ENCODE measurements at places on chromosomes 6 and 20.

DNA sequence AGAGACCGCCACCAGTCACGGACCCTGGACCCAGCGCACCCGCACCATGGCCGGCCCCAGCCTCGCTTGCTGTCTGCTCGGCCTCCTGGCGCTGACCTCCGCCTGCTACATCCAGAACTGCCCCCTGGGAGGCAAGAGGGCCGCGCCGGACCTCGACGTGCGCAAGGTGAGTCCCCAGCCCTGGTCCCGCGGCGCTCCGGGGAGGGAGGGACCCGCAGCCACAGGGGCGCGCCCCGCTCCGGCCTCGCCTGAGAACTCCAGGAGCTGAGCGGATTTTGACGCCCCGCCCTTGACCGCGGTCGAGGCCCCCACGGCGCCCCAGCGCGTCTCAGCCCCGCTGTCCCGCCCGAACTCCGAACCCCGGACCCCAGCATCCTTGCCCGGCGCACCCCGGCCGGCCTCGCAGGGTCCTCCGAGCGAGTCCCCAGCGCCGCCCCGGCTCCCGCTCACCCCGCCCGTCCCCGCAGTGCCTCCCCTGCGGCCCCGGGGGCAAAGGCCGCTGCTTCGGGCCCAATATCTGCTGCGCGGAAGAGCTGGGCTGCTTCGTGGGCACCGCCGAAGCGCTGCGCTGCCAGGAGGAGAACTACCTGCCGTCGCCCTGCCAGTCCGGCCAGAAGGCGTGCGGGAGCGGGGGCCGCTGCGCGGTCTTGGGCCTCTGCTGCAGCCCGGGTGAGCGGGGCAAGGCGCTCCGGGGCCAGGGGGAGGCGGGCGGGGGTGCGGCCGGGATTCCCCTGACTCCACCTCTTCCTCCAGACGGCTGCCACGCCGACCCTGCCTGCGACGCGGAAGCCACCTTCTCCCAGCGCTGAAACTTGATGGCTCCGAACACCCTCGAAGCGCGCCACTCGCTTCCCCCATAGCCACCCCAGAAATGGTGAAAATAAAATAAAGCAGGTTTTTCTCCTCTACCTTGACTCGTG is at the start of gene OXT:
TSS of gene OXT (plus strand) at position 11 of the 920 bp plus-strand sequence. CDS start at position 47, 36 bp downstream.
- no peak for DNase-seq

- no peak for DNase-seq
These were observed 1.6 kb upstream of the QKI start for GRCh38 chr6:163412801-163413344.

- no peak for DNase-seq
These were observed 1.8 kb upstream of the SPEF1 start for GRCh38 chr20:3783068-3783489.

GRCh38 chr6:127843582-127843981 is 57.3 kb downstream of the THEMIS start:
- no peak for DNase-seq

DNA sequence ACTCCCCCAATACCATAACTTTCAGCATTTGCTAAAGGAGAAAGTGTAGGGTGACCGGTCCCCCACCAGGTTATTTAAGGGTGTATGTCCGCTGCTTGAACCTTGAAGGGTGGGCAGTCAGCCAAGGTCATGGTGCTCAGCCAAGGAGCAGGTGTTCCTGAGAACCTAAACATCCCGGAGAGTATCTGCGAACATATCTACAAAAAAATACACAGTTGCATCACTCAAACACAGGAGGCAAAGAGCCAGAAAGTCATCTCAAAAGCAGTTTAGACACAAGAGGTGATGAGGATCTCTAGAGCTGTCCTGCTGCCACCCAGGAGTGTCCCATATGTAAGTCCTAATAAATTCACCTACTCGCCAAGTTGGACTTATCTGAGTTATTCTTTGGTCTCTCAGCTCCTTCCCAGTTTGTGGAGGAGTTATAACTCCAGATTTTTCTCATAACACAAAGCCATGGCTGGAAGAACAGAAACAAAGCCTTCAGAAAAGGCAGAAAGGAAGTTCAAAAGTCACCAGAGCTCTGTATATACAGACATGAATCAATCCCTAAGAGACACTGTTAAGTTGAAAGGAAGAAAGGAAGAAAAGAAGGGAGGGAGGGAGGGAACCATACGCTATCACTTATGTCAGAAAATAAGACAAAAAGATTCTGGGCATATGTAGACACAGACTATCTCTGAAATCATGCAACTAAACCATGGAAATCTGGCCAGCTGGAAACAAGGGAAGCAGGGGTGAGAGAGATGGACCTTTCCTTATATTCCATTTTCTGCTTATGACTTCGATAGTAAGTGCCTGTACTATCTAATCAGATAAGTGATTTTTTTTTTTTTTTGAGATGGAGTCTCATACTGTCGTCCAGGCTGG is 11.3 kb downstream of the MBOAT1 start:
- peak; percentile 27 for DNase-seq

DNA sequence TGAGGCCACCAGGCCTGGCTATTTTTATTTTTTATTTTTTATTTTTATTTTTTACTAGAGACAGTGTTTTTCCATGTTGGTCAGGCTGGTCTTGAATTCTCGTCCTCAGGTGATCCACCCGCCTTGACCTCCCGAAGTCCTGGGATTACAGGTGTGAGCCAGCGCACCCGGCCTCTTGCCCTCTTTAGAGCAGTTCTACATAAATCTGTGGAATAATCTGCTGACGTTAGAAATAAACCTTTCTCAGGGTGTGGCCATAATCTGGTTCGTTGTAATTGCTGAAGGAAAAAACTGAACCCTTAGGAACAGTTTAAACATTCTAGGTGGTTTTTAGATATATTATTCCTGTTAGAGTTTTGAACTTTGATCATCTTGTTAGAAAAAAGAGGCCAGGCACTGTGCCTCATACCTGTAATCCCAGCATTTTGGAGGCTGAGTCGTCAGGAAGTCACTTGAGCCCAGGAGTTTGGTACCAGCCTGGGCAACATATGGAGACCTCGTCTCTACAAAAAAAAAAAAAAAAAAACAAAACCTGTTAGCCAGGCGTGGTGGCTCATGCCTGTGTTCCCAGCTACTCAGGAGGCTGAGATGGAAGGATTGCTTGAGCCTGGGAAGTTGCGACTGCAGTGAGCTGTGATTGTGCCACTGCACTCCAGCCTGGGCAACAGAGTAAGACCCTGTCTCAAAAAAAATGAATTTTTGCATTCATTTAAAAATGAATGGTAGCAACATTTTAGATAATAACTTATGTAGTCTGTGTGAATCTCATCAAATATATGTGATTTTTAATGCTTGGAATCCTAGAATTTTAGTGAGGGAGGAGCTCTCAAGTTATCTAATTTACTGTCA is 24.2 kb downstream of the ASXL1 start:
- no peak for DNase-seq

DNA sequence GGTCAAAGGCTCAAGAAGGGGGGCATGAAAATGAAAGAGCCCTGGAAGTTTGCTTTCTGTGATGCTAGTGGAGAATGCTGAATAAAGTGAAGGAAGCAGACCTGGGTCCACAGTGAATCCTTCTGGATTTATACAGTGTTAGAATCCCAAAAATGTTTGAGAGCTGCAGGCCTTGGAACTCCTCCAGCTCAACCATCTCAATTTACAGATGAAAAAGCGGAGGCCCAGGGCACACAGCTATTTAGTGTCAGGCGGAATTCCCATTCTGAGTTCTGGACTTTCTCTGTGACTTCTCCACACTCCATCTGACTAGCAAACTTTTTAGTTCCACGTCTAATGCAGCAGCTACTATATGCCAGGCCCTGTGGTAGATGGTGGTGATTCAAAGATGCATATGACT is 1.5 kb upstream of the PRSS35 start:
- DNase-seq, result no peak

- no peak for DNase-seq
These were observed 27.9 kb upstream of the TBC1D7 start for GRCh38 chr6:13355999-13356785.

DNA sequence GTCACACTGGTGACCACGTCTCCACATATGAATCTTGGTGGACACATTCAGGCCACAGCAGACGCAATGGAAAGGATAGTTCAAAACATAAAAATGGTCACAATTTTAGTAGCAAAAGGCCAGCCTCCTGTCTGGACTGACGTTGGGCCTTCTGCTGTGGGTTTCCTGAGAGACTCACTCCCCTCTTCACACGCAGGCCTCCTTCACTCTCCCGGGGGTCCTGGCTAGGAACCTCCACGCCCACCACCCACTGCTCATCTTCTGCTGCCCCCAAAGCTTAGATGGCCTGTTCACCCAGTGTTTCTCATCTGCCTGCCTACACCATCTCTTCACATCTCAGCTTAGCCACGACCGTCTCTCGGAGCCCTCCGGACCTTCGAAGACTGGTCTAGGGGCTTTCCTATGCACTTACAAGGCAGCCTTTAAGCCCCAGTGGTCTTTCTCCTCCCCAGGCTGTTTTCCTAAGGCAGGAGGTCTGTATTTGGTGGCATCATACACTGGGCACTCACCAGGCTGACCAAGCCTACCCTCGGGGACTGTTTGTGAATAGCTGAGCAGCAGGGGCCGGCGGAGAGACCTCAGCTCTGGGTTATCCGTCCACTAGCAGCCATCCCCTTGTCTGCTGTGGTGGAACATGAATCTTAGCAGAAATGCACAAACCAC is 46.6 kb upstream of the AFDN start:
- DNase-seq, result no peak
